ENCODE measurements at places on chromosomes 2 and 18.
A peak's percentile ranks its signal among the peaks of the same experiment; 100 is the strongest.

GRCh38 chr2:143128681-143129580, at the start of gene ARHGAP15:
Gene ARHGAP15, plus strand, starts transcription at chr2:143129419.
- peak; percentile 91 for DNase-seq

DNA sequence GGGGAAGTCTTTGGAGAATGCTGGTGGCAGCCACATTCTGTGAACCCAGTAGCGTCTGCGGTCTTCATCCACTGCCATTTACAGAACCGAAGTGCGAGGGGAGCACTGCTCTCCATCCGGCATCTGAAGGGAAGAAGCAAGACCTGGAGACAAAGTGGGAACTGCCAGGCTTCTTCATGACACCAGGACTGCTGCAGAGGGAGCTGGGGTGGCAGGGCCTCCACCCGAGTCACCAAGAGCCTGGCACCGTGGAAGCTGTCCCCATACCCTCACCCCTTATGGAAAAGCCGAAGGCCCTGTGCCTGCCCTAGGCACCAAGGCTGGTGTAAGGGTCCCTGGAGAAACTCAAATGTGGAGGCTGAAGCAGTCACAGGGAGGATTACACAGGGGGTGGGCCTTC, 79.8 kb downstream of the CIB4 start:
- DNase-seq: no peak

- DNase-seq: no peak
Measured at GRCh38 chr2:1170241-1170640, 219.6 kb downstream of the SNTG2 start.

- DNase-seq: no peak
Measured at GRCh38 chr18:77495982-77496690, 246.5 kb downstream of the GALR1 start.

- DNase-seq: no peak
Measured at GRCh38 chr2:144111437-144111836, 408.5 kb downstream of the ZEB2 start.

- no peak for DNase-seq
Measured at GRCh38 chr18:11991021-11991795, 9.9 kb downstream of the IMPA2 start.

- no peak for DNase-seq
Measured at GRCh38 chr2:200616656-200617055, 30.8 kb downstream of the AOX1 start.

GRCh38 chr2:184119989-184120800, 478.1 kb upstream of the ZNF804A start:
- no peak for DNase-seq

- no peak for DNase-seq
Measured at GRCh38 chr2:188338463-188338862, 46.8 kb downstream of the GULP1 start.

- no peak for DNase-seq
Measured at GRCh38 chr2:122244598-122245229, 489.3 kb downstream of the TSN start.

DNA sequence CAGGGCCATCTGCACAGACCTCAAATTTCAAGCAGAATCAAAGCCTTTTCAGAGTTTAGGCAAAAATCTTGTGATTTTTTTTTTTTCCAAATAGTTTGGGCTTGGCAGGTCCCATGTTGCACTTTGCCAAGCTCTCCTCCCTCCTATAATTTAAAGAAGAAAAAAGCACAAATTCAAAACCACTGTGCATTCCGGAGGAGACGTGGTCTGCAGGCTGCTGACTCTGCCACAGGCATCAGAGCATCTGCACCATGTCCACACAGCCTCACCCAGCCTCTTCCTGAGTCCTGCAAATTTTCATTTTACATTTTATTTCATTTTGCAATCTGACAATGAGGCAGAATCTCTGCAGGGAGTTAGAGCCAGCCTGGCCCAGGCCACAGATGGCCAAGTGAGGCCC, 15.7 kb upstream of the GPC1 start:
- no peak for DNase-seq

- no peak for DNase-seq
Measured at GRCh38 chr2:66070721-66071602, 364.0 kb upstream of the MEIS1 start.

DNA sequence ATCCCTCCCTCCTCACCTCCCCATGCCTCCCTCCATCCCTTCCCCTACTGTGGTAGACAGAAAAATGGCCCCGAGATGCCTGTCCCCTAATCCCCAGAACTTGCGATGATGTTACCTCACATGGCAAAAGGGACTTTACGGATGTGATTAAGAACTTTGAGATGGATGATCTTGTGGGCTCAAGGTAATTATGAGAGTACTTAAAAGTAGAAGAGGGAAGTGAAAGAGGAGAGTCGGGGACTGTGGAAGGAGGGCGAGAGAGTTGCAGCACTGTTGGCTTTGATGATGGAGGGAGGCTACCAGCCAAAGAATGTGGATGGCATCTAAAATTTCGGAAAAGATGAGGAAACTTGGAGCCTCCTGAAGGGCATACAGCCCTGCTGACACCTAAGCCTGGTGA, 66.5 kb downstream of the AGAP1 start:
- DNase-seq: no peak

DNA sequence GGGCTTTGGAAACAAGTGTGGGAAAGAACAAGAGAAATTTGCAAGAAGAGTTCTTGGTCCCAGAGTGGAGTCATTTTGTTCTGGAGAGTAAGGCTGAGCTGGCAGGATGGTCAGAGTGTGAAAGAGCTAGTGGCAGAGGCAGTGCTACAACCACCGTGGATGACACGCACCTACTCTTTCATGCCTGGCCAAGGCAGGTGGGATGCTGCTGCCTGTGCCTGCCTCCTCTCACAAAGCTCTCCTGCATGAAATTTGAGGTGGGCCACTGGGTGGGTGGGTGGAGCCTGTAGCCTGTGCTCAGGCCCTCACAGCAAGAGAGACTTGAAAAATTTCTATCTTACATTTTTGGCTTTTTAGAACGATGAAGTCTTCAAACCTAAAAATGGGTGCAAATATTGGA, 9.4 kb upstream of the INO80C start:
- DNase-seq: no peak

DNA sequence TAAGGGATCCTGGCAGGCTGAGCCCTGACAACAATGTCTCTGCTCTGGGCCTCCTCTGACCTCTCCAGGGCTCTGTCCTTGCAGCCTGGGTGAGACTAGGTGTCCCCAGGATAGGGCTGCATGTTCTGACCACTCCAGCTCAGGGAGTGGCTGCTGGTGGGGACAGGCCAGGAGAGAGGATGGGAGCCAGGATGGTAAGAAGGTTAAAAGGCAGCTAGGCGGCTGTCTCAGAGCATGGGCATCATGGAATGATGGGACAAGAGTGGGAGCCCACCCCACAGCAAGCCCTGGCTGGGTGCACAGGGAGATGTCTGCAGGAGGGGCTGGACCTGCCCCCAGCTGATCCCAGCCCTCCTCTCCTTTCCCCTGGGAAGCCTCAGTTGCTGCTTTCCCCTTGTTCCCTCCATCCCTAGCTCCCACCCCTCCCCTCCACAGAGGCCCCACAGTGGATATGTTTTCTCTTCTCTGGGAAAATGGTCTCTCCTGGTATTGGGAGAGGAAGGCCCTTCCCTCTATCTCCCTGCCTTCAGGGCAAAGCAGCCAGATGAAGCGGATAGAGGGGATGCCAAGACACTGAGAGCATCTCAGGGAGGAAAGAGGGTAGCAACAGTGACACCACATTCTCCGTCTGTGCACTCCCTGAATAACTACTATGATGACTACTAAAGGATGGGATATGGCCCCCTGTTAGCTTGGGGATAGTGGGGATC, 334.3 kb downstream of the DYSF start:
- DNase-seq: no peak

- DNase-seq: no peak
Measured at GRCh38 chr2:130769343-130769907, 14.1 kb downstream of the AMER3 start.

GRCh38 chr2:213145715-213146242, 5.6 kb downstream of the IKZF2 start:
- no peak for DNase-seq

GRCh38 chr2:152086231-152086630, 12.6 kb downstream of the CACNB4 start:
- no peak for DNase-seq

DNA sequence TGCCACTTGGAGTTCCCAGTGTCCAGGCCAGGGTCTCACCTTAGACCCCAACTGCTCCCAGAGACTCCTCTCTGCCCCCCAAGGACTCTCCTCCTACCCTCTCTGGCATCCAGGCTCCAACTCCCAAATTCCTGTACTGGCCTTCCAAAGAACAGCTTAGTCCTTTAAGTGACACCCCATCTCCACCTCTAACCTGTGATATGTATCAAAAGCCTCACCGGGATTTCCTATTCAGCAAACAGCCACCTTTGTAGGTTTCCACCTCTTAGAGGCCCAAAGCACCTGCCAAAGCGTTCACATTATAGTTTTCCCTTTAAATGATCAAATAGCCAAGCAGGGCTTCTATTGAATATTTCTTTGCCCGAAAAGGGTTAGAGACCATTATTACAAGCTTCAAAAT, 2.7 kb upstream of the COPS8 start:
- no peak for DNase-seq

DNA sequence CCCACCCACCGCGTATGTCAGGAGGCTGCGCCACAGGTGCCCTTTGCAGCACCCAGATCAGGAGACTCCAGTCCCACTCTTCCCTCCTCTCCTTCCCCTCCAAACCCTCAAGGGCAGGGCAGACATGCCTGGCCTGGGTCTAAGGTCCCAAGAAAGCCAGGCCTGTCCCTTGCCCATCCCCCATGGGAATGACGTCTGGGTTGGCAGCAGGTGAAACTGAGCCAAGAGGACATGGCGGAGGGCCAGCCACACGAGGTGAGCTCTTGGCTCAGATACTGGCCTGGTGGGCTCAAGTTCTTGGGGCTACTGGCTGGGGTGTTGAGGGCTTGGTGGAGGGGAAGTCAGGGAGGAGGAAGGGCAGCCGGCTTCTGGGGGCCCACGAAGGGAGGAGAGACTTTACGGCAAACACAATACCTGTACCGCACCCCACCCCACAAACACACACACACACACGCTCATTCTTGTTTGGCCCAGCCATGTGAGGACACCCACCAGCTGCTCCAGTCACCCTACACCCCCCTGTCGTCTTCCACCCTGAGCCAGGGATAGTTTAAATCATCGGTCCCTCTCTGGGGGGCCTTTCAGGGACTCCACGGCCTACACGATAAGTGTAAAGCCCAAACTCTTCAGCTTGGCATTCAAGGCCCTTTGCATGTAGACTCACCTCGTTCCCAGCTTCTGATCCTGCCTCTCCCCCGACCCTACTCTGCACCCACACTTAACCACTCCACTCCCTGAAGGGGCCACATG, 24.1 kb upstream of the TNS1 start:
- no peak for DNase-seq

All from hematopoietic multipotent progenitor cell treated with erythropoietin and hydrocortisone succinate and interleukin-3 and kit ligand, for 8 days (in vitro differentiated cells).